ENCODE measurements at places on chromosomes 6 and 20. TPM values are rescaled to one million over a fixed set of nuclear protein-coding genes. Genes with fewer than 3 reads are reported as not detected.

Gene CITED2
- 33.3 TPM for total RNA-seq

Gene MTFR2
- 12.0 TPM for total RNA-seq

Gene HEY2
- total RNA-seq = not detected

Gene EPPIN
- total RNA-seq = not detected

Gene LAMA5
- 260 TPM for total RNA-seq

Gene KIAA0408
- total RNA-seq = 7.0 TPM

Gene GHRH
- not detected for total RNA-seq

Gene TFAP2D
- not detected for total RNA-seq

Gene SLC17A1
- total RNA-seq = 0.16 TPM

Gene C6orf132
- total RNA-seq = 2.5 TPM

Gene BPIFB1
- total RNA-seq = 0.17 TPM

Gene EIF6
- total RNA-seq = 416 TPM

Gene RPL10A
- 1,498 TPM for total RNA-seq

Gene PDYN
- total RNA-seq = not detected

Gene LY86
- total RNA-seq = not detected

Gene CLVS2
- 0.25 TPM for total RNA-seq

Gene ADGB
- not detected for total RNA-seq

Gene SOX18
- total RNA-seq = 1.1 TPM

Data from A549 treated with Mapracorat at 1 μM for 4 hours (cell line).